Epithelial cell of proximal tubule (primary cell): ENCODE measurements at places on chromosomes 7 and 10. TPM values are rescaled to one million over a fixed set of nuclear protein-coding genes. Genes with fewer than 3 reads are reported as not detected.

The FEZF1 gene
- not detected in 2 replicates for total RNA-seq

The PROSER2 gene
- total RNA-seq, result 91.6 and 112 TPM in 2 replicates

The LLCFC1 gene
- not detected in 2 replicates for total RNA-seq

The C10orf143 gene
- total RNA-seq, result 0.22 and 4.7 TPM in 2 replicates

The HTR5A gene
- not detected in 2 replicates for total RNA-seq

The ELN gene
- 0.12 TPM in 1 of 2 replicates, not detected in the other for total RNA-seq

The CFAP46 gene
- total RNA-seq, result 1.1 and 2.2 TPM in 2 replicates

The SH2D4B gene
- not detected in 2 replicates for total RNA-seq

The PHKG1 gene
- total RNA-seq, result 0.22 TPM in 1 of 2 replicates, not detected in the other

The CPVL gene
- 12.0 and 31.3 TPM in 2 replicates for total RNA-seq

The H2BK1 gene
- not detected in 2 replicates for total RNA-seq

The FKBP9 gene
- 72.0 and 137 TPM in 2 replicates for total RNA-seq

The UNCX gene
- 0.65 and 1.7 TPM in 2 replicates for total RNA-seq

The ZNF273 gene
- 6.3 and 9.8 TPM in 2 replicates for total RNA-seq

The ANLN gene
- 155 and 187 TPM in 2 replicates for total RNA-seq
